ENCODE measurements at places on chromosomes 1 and 21. TPM values are rescaled to one million over a fixed set of nuclear protein-coding genes. Genes with fewer than 3 reads are reported as not detected.

The DEPDC1 gene
- total RNA-seq = 0.45 TPM

The TFAP2E gene
- total RNA-seq = 0.37 TPM

The AVPR1B gene
- total RNA-seq = not detected

The LRRC71 gene
- 0.17 TPM for total RNA-seq

The IGSF3 gene
- total RNA-seq = 11.7 TPM

The RNF115 gene
- 48.2 TPM for total RNA-seq

The CD2 gene
- total RNA-seq = 1.7 TPM

The TAF1A gene
- total RNA-seq = 2.6 TPM

The FCRL6 gene
- total RNA-seq = 0.82 TPM

The FAM72C gene
- total RNA-seq = not detected

The OR2L2 gene
- 0.05 TPM for total RNA-seq

The FCN3 gene
- total RNA-seq = 19.3 TPM

The ELAVL4 gene
- not detected for total RNA-seq

The TDRD10 gene
- total RNA-seq = 1.9 TPM

The ERICH3 gene
- not detected for total RNA-seq

The SPRR2B gene
- total RNA-seq = not detected

The NFASC gene
- total RNA-seq = 11.6 TPM

The S100A12 gene
- total RNA-seq = 3.5 TPM

The NKAIN1 gene
- total RNA-seq = not detected

The ZYG11A gene
- not detected for total RNA-seq

The KCNK2 gene
- not detected for total RNA-seq

The ELF3 gene
- total RNA-seq = 0.40 TPM

The GBP2 gene
- total RNA-seq = 12.2 TPM

The ICOSLG gene
- total RNA-seq = 4.4 TPM

The PANK4 gene
- 50.2 TPM for total RNA-seq

The SLC44A3 gene
- total RNA-seq = 3.0 TPM

The PTGER3 gene
- 3.3 TPM for total RNA-seq

The FCRLB gene
- 0.17 TPM for total RNA-seq

The ILDR2 gene
- total RNA-seq = 1.6 TPM

The FOXJ3 gene
- total RNA-seq = 35.1 TPM

The POU2F1 gene
- total RNA-seq = 5.9 TPM

The HAO2 gene
- total RNA-seq = not detected

The PIP5K1A gene
- total RNA-seq = 41.2 TPM

The EDN2 gene
- 0.27 TPM for total RNA-seq

The PATJ gene
- 125 TPM for total RNA-seq

The IL12RB2 gene
- 0.37 TPM for total RNA-seq

The UBE2Q1 gene
- total RNA-seq = 68.7 TPM

The WLS gene
- total RNA-seq = 75.0 TPM

The S100A11 gene
- total RNA-seq = 65.8 TPM

The SPRR5 gene
- not detected for total RNA-seq

Data from left ventricle myocardium superior (tissue), 1 donor.